ENCODE measurements at places on chromosomes 11 and 22.

DNA sequence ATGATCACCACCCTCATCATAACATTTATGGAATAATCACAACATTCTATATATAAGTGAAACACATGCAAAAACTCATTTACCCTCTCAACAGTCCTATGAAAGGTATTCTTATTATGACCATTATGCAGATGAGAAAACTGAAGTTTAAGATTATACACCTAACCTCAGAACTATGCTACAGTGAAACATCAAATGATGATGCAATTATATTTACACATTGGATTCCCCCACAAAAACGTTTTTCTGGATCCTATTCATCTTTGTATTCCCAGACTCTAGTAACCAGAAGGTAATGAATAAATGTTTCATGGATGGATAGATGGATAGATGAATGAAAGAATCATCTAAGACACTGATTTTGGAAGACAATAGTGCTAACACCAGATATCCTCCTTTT, 54.8 kb downstream of the TCP11L1 start:
- no peak for DNase-seq

DNA sequence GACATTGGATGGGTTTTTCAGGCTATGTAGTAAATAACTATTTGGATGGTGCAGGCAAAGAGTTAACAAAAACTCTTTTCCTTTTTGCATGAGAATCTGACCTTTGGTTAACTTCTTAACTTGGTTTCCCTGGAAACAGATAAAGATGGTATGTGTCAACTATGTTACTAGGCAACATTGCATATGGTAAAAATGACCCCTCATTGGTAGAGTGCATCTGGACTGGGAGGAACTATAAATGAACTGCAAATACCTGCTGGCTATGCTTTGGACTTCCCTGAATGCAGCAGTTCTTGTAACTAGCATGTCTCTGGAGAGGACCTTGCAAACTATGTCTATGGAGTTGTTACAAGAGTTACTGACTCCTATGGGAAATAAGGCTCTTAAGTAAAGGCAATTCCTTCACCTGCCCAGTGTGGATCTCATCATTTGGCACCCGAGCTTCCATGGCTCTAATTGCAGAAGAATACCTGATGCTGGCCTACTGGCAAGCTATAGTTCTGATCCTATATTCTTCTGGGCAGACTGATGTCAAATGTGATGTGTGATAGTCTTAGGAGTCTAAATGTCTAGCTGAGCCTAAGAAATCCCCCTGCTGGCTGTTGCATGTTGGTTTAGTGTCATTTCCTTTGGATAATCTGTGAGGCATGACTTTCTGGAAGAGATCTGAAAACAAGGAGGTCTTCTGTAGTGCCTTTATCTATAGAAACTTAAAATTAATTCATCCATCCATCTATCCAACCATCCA, 126.7 kb upstream of the MTMR2 start:
- DNase-seq: no peak

DNA sequence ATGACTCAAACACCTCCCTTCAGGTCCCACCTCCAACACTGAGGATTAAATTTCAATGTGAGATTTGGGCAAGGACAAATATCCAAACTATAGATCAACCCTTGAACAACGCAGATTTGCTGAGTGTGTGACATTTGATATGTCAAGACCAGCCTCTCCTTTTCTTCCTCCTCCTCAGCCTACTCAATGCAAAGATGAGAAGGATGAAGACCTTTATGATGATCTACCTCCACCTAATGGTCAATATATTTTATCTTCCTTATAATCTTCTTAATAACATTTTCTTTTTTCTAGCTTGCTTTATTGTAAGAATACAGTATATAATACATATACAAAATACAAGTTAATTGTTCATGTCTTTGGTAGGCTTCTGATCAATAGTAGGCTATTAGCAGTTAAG, 67.5 kb upstream of the MPPED2 start:
- DNase-seq: no peak

GRCh38 chr22:29873943-29874342, 9.0 kb upstream of the MTMR3 start:
- DNase-seq: no peak

GRCh38 chr22:49514211-49514610, 313.5 kb downstream of the BRD1 start:
- DNase-seq: no peak

DNA sequence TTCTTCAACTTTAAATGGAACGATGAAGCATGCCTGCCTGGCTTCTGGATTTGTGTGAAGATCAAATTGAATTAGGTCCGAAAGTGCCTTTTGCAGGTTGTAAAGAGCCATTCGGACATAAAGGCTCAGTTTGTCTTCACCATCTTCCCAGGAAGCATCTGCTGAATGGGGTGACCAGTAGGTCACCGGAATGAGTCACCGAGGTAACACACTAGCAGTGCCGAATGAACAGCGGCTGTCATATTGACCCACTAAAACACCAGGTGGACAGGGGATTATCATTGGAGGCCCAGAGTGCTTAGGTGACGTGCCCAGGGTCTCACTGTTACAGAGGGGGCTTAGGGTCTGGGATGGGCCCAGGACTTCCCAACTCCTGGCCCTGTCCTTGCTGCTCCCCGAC, 43.1 kb upstream of the MYH9 start:
- no peak for DNase-seq

DNA sequence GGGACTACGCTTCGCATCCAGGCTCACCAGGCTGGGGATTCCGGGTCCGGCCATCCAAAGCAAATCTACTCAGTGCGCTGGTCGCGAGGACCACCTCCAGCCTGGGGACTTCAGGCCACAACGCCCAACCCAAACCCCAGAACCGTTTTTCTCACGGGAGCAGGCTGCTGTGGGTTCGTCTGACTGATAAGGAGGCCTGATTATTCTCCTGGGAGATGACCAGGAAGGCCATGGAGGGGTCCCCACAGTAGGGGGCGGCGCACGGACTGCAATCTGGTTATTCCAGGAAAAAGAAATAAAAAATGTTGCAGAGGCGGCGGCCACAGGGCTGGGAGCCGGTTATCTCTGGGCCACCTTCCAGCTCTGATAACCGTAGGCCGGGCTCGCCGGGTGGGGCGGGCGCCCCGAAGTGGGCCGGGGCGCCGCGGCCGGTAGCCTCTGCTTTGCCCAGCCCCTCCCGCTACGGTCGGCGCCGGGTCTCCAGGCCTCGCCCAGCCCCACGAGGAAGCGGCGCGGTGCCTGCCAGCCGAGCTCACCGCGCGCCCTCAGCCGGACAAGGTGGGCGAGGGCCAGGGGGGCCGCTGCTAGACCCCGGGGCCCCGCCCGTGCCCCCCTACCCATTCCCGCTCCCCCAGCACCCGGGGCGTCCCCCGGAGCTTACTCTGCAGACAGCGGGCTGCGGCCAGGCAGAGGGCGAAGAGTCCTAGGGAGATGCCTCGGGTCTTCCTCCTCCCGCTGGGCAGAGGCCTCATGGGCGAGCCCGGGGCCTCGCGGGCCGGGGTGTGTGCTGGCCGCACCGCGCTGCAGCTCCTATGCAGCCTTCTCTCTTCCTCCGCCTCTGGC, 446 bp downstream of the VSTM5 start:
- no peak for DNase-seq

GRCh38 chr22:35349704-35350538, 31.0 kb upstream of the HMOX1 start:
- DNase-seq: no peak

Data from T-helper 1 cell (primary cell).